ENCODE measurements at places on chromosomes 6 and 20.

GRCh38 chr6:11731423-11731822 lies 47.2 kb downstream of the ADTRP start:
- DNase-seq: no peak

DNA sequence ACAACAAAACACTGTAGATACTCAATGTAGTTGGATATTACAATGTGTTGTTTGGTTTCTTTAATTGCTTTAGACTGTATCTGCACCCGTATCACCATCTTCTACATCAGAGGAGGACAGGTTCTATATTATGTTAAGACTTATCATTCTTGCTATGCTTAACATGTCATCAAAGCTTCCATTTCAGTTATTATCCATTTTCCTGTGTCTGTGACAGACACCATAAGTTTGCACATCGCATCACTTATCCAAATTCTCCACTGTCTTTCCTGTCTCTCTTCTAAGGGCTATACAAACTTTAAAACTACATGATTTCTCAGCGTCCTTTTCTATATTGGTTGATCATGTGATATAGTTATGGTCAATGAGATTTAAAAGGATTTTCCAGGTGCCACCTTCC lies 719.0 kb downstream of the TBC1D32 start:
- no peak for DNase-seq

- no peak for DNase-seq
Measured at GRCh38 chr20:15917283-15917682, 656.0 kb downstream of the KIF16B start.

GRCh38 chr20:62233684-62234083 lies 4.6 kb upstream of the OSBPL2 start:
- DNase-seq: no peak

DNA sequence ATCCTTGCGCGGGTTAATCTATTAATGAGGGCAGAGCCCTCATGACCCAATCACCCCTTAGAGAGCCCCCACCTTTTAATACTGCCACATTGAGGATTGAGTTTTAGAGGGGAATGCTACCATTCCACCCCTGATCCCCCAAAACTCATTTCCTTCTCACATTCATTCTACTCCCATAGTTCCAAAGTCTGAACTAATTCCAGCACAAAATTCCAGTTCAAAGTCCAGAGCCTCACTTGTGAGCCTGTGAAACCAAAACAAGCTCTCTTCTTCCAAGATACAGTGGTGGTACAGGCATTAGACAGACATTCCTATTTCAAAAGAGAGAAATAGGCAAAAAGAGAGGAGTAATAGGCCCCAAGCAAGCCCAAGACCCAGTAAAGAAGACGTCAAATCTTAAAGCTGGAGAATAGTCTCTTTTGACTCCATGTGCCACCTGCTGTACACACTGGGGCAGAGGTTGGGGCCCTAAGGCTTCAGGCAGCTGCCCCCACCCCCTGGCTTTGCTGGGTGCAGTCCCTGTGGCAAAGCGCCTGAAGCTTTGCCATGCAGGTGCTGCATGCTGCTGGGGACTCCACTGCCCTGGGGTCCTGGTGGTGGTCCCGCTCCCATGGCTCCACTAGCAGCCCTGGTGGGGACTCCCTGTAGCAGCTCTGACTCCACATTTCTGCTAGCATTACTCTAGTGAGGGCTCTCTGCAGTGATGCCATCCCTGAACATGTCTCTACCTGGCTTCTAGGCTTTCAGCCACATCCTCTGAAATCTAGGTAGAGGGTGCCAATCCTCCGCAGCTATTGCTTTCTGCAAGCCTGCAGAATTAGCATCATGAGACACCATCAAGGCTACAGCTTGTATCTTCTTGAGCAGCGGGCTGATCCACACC lies 41.3 kb downstream of the RSPH3 start:
- no peak for DNase-seq

- no peak for DNase-seq
Measured at GRCh38 chr6:99592900-99593299, 13.7 kb upstream of the PRDM13 start.

DNA sequence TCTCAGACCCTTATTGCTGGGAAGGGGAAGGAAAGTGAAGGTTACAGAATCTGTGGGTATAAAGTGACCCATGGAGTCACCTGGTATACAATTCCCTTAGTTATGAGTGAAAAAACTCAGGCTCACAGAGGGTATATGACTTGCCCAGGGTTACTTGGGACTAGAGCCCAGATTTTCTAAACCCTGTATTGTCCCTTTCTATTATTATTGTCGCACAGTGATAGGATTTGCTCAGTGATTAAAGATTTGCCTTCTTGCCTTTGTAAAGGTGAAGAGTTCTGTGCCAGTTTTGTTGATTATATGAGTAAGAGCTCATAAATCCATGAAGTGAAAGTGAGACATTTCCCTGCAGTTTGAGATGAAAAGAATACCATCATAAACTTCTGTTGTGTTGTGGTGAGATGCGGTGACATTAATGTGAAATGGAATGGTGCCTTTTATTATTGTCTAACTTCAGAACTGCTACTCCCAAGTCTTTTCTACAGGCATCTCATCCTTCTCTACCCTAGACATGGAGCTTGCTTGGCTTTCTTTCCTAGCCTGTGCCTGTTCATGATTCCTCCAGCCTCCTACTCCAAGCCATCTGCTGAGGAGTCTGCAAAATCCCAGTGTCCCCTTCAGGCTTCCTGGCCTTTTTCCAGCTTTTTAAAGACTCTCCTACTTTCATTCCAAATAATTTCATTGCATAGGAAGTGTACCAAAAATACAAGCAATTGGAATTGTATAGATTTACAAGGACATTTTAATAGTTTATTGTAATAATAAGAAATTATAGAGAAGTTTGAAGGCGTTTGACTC lies 33.5 kb upstream of the ADIG start:
- no peak for DNase-seq

GRCh38 chr6:32149932-32150870 lies 1.5 kb downstream of the PRRT1 start:
- no peak for DNase-seq
